MM.1S (cell line): ENCODE measurements at places on chromosomes 1 and 21.

- no peak for DNase-seq
These were observed 595.5 kb downstream of the RWDD3 start for GRCh38 chr1:95829556-95829955.

DNA sequence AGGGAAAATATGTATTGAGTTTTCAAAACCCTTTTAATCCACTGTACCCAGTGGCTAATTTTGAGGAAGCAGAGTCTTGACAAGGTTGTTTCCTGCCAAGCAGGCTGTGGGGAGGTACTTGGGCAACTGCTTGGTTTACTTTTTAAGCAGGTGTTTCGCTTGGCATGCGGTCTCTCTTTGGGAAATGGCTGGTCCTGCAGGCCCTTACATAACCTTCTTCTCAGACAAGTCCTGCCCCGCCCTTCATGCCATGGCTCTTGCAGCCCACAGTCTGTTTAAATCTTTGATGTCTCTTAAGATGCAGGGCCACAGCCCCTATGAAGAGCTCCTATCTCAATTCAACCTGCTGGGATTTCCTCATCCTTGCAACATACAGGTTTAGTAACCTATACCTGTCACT is 36.0 kb upstream of the ABCD3 start:
- DNase-seq, result no peak

- no peak for DNase-seq
These were observed 6.9 kb upstream of the NOS1AP start for GRCh38 chr1:162062542-162063015.

DNA sequence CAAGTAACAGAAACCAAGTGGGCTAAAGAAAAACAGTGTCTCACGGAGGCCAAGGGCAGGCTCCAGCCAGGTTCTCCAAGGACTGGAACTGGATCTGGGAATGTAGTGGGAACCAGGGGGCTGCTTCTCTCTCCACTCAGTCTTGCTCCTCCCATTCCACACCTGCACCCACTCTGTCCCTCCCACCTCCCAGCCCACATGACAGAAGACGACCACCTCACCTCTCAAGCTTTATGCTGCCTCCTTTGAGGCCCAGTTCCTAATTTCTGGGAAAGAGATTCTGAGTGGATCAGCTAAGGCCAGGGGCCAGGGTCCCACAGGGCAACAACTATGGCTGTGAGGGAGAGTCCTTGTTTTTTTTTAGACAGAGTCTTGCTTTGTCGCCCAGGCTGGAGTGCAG is 18.8 kb upstream of the CEP85 start:
- DNase-seq, result no peak

DNA sequence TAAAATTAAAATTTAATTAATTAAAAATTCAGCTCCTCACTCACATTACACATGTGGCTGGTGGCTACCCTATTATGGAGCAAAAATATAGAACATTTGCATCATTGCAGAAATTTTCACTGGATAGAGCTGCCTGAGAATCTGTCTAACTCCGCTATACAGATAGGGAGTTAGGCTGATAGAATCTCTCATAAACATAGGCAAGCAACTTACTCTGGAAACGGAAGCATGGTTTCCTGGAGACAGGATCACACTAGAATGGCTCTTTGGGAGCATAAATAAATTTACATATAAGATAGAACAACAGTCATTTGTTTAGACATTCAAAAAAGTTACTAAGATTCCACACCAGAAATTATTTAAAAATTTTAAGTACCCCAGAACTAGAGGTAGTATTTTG is 12.2 kb upstream of the LAMC2 start:
- DNase-seq, result no peak

- no peak for DNase-seq
These were observed 13.6 kb downstream of the RWDD3 start for GRCh38 chr1:95247607-95248006.
